ENCODE measurements at places on chromosomes 5 and 9. TPM values are rescaled to one million over a fixed set of nuclear protein-coding genes. Genes with fewer than 3 reads are reported as not detected.
A peak's percentile ranks its signal among the peaks of the same experiment; 100 is the strongest.

The ENG gene
- 9.4 TPM for total RNA-seq

The HRH2 gene
- 2.0 TPM for total RNA-seq

The ADAMTS12 gene
- not detected for total RNA-seq

The EGFLAM gene
- total RNA-seq = not detected

The ZNF608 gene
- 0.47 TPM for total RNA-seq

The ANKRD33B gene
- 1.2 TPM for total RNA-seq

The ARSI gene
- total RNA-seq = not detected

The ADAMTS6 gene
- total RNA-seq = 9.6 TPM

The SLC34A3 gene
- not detected for total RNA-seq

The SLCO4C1 gene
- total RNA-seq = 0.18 TPM

The RRAGA gene
- total RNA-seq = 54.4 TPM

The FBXL7 gene
- not detected for total RNA-seq

The ZNF879 gene
- total RNA-seq = 23.5 TPM

The TMEM171 gene
- total RNA-seq = not detected

- DNase-seq = no peak
- H3K36me3 ChIP-seq = no peaks in the 10 kb centered on the region
- H3K4me1 ChIP-seq = peaks cover 15% of the 10 kb centered on the region
- peak overlapping the region; percentile 34 for H3K27ac ChIP-seq
- H3K27me3 ChIP-seq = no peaks in the 10 kb centered on the region
Measured at GRCh38 chr9:99085949-99086948, 18.7 kb upstream of the TGFBR1 start.

DNA sequence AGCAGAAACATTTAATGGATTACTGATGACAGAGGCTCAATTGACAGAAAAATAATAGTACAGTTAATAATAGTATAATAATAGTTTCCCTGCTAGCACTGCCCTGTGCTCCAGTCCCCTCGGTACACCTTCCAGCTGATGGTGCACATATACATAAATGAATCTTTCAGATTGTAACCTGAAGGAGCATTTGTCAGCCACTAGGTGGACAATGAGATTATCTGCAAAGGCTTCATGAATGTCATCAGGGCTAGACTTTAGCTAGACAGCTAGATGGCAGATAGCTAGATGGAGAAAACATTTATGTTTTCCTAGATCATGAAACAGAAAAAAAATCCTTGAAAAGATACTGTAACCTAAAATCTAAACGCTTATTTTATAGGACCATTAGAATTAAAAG lies 304.4 kb upstream of the SMC2 start:
- H3K4me1 ChIP-seq = no peaks in the 10 kb centered on the region
- no peak overlapping the region for H3K27ac ChIP-seq
- H3K36me3 ChIP-seq = no peaks in the 10 kb centered on the region
- DNase-seq = no peak
- no peak overlapping the region for H3K4me3 ChIP-seq

DNA sequence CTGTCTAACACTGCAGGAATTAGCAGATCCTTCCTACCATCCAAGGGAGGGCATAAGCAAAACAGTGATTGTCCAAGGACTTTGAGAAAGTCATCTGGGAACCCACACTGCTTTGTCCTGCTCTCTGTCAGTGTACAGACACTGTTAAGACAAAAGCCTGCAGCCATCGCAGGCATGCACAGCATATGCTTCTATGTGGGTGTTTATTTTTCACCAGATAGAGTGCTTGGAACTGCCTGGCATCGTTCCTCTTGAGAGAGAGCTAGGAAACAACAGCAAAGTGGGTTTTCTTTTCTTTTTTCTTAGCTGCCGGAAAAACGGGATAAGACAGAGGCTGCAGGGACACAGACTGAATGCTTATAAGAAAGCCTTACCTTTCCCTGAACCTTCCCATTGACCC lies 212.3 kb downstream of the ICE1 start:
- H3K36me3 ChIP-seq = no peaks in the 10 kb centered on the region
- no peak overlapping the region for H3K27ac ChIP-seq
- no peak for DNase-seq
- H3K27me3 ChIP-seq = peaks cover 3% of the 10 kb centered on the region
- H3K4me1 ChIP-seq = no peaks in the 10 kb centered on the region

- no peak overlapping the region for H3K27ac ChIP-seq
- DNase-seq = no peak
Measured at GRCh38 chr5:126178521-126178920, 244.7 kb upstream of the GRAMD2B start.

DNA sequence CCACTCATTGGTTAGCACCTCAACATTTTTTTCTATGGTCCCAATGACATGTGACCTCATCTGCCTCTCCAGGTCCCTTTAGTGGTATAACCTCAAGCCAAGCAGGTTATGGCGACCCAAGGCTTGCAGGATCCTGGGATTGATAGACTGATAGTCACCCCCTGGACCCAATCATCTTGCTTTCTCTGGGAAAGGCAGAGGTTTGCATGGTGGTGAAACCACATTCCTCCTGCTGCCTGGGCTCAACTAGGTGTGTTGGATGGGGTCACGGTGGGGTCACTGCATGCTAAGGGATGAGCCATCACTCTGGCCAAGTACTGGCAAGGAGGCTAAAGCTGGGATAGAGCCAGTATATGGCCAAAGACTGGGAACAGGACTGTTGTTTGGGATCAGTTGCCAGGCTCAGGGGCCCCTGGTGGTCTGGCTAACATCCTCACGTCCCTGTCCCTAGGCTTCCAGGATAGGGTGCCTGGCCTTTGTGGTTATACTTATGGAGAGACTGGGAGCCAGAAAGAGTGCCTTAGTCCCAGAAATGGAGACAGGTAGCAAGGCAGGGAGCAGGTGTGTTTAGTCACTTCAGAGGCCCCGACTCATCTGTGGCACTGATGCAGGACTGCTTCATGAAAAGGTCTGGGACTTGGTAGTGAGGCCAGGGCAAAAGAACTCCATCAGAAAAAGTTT lies 4.6 kb upstream of the SMIM32 start:
- H3K27me3 ChIP-seq = peaks cover 57% of the 10 kb centered on the region
- no peak overlapping the region for H3K27ac ChIP-seq
- DNase-seq = no peak
- H3K36me3 ChIP-seq = no peaks in the 10 kb centered on the region
- no peak overlapping the region for H3K4me3 ChIP-seq
- peaks cover 2% of the 10 kb centered on the region for H3K4me1 ChIP-seq

- no peaks in the 10 kb centered on the region for H3K4me1 ChIP-seq
- H3K36me3 ChIP-seq = no peaks in the 10 kb centered on the region
- no peak overlapping the region for H3K27ac ChIP-seq
- no peak overlapping the region for H3K4me3 ChIP-seq
- DNase-seq = no peak
- H3K27me3 ChIP-seq = peaks cover 7% of the 10 kb centered on the region
Measured at GRCh38 chr5:72438141-72438540, 69.1 kb downstream of the ZNF366 start.

DNA sequence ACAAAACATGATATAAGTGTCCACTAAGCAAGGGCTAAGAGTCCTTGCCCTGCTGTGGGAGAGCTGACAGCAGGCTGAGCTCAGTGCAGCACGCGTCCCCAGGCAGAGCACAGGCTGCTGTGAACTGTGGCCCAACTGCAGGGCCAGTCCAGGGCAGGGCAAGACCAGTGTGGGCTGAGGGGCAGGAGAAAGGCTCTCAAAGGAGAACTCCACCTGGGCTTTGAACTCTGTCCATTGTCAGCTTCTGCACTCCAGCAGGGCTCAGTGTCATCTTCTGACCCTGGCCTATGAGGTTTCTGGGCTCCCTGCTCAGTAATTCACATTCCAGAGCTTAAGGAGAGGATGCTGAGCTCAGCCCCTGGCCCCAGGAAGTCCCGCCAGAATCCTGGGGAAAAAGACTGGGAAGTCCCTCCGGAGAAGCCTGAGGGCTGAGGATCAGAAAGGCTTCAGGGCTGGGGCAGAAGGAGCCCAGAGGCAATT lies 37.4 kb downstream of the LHFPL2 start:
- no peaks in the 10 kb centered on the region for H3K4me1 ChIP-seq
- DNase-seq = no peak
- peaks cover 2% of the 10 kb centered on the region for H3K27me3 ChIP-seq
- H3K4me3 ChIP-seq = no peak overlapping the region
- H3K36me3 ChIP-seq = no peaks in the 10 kb centered on the region
- no peak overlapping the region for H3K27ac ChIP-seq

- no peaks in the 10 kb centered on the region for H3K36me3 ChIP-seq
- H3K4me3 ChIP-seq = no peak overlapping the region
- H3K27me3 ChIP-seq = no peaks in the 10 kb centered on the region
- no peak overlapping the region for H3K27ac ChIP-seq
- no peak for DNase-seq
- no peaks in the 10 kb centered on the region for H3K4me1 ChIP-seq
Measured at GRCh38 chr9:37972351-37972848, 68.5 kb upstream of the SLC25A51 start.

GRCh38 chr9:132486706-132487350 lies 76.8 kb downstream of the CFAP77 start:
- peaks cover 73% of the 10 kb centered on the region for H3K27me3 ChIP-seq
- no peaks in the 10 kb centered on the region for H3K36me3 ChIP-seq
- H3K27ac ChIP-seq = peak overlapping the region; percentile 88
- peaks cover 38% of the 10 kb centered on the region for H3K4me1 ChIP-seq

GRCh38 chr5:108303086-108303485 lies 78.8 kb downstream of the FBXL17 start:
- no peak overlapping the region for H3K4me3 ChIP-seq
- H3K27ac ChIP-seq = no peak overlapping the region
- DNase-seq = no peak
- no peaks in the 10 kb centered on the region for H3K36me3 ChIP-seq
- peaks cover 4% of the 10 kb centered on the region for H3K4me1 ChIP-seq

GRCh38 chr5:139177809-139178588 lies 20.2 kb downstream of the SIL1 start:
- no peaks in the 10 kb centered on the region for H3K27me3 ChIP-seq
- peaks cover 32% of the 10 kb centered on the region for H3K4me1 ChIP-seq
- H3K27ac ChIP-seq = peak overlapping the region; percentile 13
- H3K4me3 ChIP-seq = no peak overlapping the region
- no peak for DNase-seq

- no peak overlapping the region for H3K4me3 ChIP-seq
- H3K4me1 ChIP-seq = peaks cover 5% of the 10 kb centered on the region
- no peak for DNase-seq
- H3K36me3 ChIP-seq = no peaks in the 10 kb centered on the region
Measured at GRCh38 chr9:129095908-129096307, 14.7 kb downstream of the CRAT start.

GRCh38 chr5:133354323-133355185 lies 257.8 kb downstream of the FSTL4 start:
- DNase-seq = no peak
- peaks cover 11% of the 10 kb centered on the region for H3K27me3 ChIP-seq
- H3K36me3 ChIP-seq = no peaks in the 10 kb centered on the region
- no peak overlapping the region for H3K27ac ChIP-seq

DNA sequence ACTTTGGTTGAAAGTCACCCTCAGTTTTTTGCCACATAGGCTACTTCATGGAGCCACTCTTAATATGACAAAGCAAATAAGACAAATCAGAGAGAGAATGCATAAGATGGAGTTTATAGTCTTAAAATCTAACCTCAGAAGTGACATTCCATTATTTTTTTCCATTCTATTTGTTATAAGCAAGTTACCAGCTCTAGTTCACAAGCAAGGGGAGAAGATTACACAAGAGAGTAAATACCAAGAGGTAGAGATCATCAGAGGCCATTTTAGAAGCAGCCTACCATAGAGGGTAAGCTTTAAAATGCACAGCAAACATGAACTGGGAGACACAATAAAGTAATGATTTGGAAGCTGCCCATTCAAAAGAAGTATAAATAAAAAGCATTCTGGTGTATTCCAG lies 651.3 kb upstream of the MEF2C start:
- no peak overlapping the region for H3K4me3 ChIP-seq
- no peaks in the 10 kb centered on the region for H3K4me1 ChIP-seq
- no peak overlapping the region for H3K27ac ChIP-seq

DNA sequence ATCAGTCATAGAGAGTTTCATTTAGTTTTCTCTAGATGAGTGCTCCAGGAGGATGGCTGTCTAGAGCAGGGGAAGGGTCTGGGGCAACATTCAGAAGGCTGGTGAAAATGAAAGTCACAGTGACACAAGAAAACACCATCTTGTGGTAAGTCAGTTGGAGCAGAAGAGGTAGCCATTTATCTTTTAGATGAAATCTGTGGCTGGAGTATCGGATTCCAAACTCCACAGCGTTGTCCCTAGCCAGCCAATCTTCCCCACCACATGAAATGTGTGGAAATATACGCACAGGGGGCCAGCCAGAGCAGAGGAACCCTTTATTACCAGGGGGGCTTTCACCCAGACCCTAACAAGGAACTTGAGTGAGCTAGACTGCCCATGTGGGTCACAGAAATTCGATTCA lies 15.9 kb upstream of the TNFAIP8 start:
- H3K4me3 ChIP-seq = peak overlapping the region; percentile 77
- peak overlapping the region; percentile 94 for H3K27ac ChIP-seq
- DNase-seq = no peak
- H3K4me1 ChIP-seq = peaks cover 92% of the 10 kb centered on the region
- no peaks in the 10 kb centered on the region for H3K27me3 ChIP-seq

GRCh38 chr5:111966290-111966689 lies 209.3 kb upstream of the NREP start:
- no peak for DNase-seq
- H3K27me3 ChIP-seq = no peaks in the 10 kb centered on the region
- H3K36me3 ChIP-seq = no peaks in the 10 kb centered on the region
- H3K27ac ChIP-seq = no peak overlapping the region

- peak; percentile 51 for DNase-seq
- peak overlapping the region; percentile 81 for H3K27ac ChIP-seq
- peaks cover 37% of the 10 kb centered on the region for H3K4me1 ChIP-seq
- H3K36me3 ChIP-seq = no peaks in the 10 kb centered on the region
- H3K27me3 ChIP-seq = no peaks in the 10 kb centered on the region
Measured at GRCh38 chr9:69829484-69829883, 8.9 kb downstream of the CFAP95 start.

DNA sequence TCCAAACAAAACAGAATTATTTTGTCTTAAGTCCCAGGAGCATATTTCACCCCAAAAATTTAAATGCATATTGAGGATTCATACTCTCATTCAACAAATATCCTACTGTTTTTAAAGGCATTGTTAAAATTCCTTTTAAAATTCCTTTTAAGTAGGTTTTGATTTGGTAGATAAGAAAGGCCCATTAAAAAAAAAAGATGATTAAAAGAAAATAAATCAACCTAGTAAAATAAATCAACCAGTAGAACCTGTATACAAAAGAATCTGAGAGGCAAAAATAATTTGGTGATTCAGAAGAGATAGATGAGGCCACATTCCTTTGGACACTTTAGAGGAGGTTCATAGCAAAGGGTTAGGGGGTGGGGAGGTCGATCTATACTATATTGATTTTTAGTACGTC lies 585.3 kb upstream of the TLE4 start:
- H3K4me3 ChIP-seq = no peak overlapping the region
- no peaks in the 10 kb centered on the region for H3K27me3 ChIP-seq
- no peaks in the 10 kb centered on the region for H3K36me3 ChIP-seq
- no peaks in the 10 kb centered on the region for H3K4me1 ChIP-seq
- no peak overlapping the region for H3K27ac ChIP-seq
